Left forelimb (tissue), 1 donor: ENCODE measurements at places on chromosomes 13 and 19.

- DNase-seq = no peak
These were observed 2.7 kb downstream of the FCHO1 start for GRCh38 chr19:17753976-17754375.

GRCh38 chr13:47220453-47221140 lies 323.7 kb upstream of the HTR2A start:
- no peak for DNase-seq

DNA sequence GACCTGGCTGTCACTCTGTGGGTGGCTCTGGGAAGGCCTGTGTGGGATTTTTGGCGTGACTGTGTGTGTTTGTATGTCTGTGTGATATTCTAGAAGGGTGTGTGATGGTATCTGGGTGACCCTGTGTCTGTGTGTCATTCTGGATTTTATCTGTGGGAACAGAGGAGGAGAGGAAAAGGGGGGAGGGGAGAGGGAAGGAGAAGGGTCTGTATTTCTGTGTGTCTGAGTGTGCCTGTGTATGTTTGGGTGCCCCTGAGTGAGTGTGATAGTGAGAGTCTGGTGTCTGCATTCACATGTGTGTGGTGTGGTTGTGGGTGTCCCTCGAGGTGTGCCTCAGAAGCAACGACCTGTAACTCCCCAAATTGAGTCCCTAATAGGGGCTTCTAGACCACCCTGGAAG lies 8.1 kb upstream of the NFIX start:
- no peak for DNase-seq

DNA sequence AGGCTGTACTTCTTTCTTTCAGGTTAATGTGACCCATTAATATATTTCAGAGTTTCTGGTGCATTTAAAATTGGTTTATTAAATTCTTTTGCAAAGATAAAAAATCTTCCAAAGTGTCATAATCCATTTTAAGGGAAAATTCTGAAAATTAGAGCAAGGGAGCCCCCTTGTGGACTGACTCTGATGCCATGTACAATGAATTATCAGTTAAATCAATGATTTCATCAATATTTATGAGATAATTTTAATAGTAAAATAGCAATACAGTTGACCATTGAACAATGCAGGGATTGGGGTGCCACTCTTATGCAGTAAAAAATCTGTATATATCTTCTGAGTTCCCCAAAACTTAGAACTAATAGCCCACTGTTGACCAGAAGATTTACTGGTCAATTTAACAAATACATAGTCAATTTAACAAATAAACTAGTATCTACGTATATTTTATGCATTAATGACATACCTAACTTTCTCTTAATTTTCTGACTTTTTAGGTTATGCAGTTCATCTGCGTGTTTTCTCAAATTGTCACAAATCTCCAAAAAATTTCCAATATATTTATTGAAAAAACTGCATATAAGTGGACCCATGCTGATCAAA lies 479.1 kb upstream of the MIR17HG start:
- no peak for DNase-seq

GRCh38 chr13:106139377-106139776 lies 396.1 kb downstream of the EFNB2 start:
- DNase-seq = no peak

DNA sequence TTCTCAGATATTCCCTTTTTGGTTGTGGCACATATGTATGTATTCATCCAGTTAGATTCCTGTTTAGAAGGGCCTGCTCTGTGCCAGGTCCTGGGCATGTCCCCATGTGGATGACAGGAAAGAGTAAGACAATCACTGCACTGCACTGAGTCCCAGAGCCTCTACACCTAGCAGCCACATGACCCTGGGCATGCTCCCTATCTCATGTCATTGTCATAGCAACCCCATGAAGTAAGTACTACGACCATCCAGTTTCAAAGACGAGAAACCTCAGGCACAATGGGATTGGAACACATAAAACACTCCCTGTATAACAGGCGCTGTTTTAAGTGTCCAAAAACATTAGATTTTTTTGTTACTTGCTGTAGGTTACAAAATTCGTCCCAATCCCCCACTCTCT lies 594.4 kb downstream of the UQCRFS1 start:
- DNase-seq = no peak

GRCh38 chr19:51009061-51009891 lies 7.9 kb upstream of the KLK8 start:
- no peak for DNase-seq

DNA sequence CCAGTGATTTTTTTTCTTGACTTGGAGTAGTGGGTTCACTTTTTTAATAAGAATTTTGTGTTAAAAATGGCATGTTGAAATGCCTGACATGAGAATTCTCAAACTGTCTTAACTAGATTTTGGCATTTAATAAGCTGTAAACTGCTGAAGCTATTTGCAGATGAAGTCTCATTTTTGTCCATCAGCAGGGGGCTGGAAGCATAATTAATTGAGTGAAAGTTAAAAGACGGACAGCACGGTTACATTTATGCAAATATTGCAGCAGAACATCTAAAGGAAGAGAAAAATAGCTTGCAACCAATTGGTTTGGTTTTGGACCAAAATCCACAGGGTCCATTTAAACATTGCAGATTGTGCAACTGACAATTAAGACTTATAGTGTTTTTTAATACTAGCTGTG lies 837.3 kb upstream of the KLHL1 start:
- no peak for DNase-seq
